HEK293T (cell line): ENCODE measurements at places on chromosomes 7 and 10.

DNA sequence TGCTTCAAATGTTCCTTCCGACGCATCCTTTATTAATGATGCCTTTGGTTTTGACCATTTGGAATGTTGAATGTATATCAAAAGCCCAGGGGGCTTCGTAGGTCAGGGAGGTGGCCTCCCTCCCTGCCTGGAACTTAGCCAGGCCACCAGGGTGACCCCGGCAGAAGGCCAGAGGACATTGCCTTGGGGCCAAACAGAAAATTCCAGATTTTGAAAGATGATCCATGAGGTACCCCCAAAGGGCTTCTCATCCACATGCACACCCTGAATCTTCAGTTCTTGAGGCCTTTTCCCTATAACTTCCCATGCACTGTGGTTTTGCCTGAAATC is 171.7 kb downstream of the ADAM12 start:
- no peak for DNase-seq

DNA sequence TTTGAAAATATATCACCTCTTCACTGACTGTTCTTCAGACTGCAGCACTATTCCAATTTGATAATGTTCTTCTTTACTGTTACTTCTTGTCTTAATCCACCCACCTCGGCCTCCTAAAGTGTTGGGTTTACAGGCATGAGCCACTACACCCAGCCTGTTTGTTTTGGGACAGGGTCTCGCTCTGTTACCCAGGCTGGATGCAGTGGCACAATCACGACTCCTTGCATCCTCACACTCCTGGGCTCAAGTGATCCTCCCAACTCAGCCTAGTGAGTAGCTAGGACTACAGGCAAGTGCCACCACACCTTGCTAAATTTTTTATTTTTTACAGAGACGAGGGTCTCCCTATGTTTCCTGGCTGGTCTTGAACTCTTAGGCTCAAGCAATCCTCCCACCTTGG is 77.9 kb downstream of the NDUFB2 start:
- DNase-seq, result no peak

GRCh38 chr7:154431045-154431444 is 378.8 kb downstream of the DPP6 start:
- DNase-seq, result no peak

- no peak for DNase-seq
Observed at GRCh38 chr10:97542169-97543024, 30.2 kb upstream of the ANKRD2 start.

GRCh38 chr10:128708182-128708581 is 582.0 kb upstream of the MKI67 start:
- no peak for DNase-seq

- no peak for DNase-seq
Observed at GRCh38 chr7:97275475-97275874, 158.0 kb downstream of the SDHAF3 start.

DNA sequence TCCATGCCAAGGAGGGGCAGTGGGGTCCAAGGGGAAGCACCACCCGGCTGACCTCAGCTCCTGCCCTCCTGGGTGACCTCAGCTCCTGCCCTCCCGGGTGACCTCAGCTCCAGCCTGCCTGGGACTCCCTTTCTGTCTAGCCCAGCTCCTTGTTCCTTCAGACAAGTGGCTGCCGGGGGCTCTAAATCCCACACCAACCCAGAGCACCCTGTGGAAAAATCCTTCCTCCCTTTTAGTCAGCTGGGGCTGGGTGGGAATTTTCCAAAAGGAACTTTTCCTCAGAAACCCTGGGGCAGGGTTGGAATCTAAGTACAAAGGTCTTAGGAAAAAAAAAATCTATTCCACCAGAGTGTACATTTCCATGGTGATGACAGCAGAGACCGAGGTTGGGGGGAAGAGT is 36.3 kb downstream of the AKR1B1 start:
- DNase-seq, result no peak

GRCh38 chr10:48568546-48568945 is 36.3 kb downstream of the ARHGAP22 start:
- DNase-seq, result no peak

DNA sequence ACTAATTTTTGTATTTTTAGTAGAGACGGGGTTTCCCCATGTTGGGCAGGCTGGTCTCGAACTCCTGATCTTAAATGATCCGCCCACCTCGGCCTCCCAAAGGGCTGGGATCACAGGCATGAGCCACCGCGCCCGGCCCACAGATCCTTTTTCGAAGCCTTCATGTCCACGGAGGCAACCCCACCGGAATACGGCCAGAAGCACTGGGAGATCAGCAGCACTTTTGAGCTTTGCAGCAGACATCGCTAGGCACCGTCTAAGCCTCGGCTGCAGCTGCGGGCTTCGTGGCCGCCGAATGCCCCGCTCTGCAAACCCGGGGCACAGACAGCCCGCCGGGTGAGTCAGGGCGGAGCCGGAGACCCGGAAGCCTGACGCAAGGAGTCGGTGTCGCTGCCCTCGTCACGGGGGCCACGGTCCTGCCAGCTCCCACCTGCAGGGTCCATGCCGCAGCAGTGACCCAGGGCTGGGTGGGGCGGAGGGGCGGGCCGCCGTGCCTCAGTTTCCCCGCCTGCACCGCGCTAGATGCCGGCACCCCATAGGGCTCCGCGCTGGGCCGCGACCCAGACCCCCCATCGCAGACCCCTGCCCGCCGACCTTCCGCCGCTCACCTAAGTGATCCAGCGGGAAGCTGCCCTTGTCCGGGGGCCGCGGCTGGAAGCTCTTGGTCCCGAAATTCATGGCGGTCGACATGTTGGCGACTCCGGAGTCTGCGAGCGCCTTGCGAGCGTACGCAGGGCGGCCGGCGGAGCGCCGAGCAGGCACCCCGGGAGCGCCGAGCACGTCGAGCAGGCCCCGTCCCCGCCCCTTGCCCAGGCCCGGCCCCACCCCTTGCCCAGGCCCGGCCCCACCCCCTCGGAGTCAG is at the start of gene COX19:
Gene COX19, minus strand, starts transcription at position 730 of the 862 bp plus-strand sequence. Its CDS starts 40 bp downstream, at position 690.
- DNase-seq, result peak; percentile 95

- DNase-seq, result no peak
Observed at GRCh38 chr10:50416881-50417280, 165.6 kb upstream of the ASAH2 start.

DNA sequence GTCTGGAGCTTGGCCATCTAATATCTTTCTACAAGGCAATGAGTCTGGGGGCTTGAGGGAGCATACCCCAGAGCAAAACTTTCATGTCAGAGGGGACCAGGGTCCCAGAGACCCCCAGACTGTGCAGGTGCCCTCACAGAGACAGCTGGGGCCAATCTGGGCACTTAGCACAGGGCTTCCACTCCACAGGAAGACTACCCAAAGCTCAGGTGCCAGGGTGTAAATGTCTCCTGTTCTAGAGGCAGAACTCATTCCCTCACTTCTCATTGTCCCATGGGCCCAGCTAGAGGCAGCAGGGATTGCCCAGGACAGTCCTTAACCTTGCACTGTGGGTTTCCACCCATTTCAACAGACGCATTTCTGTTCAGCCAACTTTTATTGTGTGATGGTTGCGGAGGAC is 246.9 kb downstream of the ACTR3B start:
- no peak for DNase-seq

- no peak for DNase-seq
Observed at GRCh38 chr7:18437101-18437500, 58.4 kb upstream of the HDAC9 start.

GRCh38 chr7:143322760-143323633 is 7.1 kb downstream of the CLCN1 start:
- DNase-seq, result no peak

DNA sequence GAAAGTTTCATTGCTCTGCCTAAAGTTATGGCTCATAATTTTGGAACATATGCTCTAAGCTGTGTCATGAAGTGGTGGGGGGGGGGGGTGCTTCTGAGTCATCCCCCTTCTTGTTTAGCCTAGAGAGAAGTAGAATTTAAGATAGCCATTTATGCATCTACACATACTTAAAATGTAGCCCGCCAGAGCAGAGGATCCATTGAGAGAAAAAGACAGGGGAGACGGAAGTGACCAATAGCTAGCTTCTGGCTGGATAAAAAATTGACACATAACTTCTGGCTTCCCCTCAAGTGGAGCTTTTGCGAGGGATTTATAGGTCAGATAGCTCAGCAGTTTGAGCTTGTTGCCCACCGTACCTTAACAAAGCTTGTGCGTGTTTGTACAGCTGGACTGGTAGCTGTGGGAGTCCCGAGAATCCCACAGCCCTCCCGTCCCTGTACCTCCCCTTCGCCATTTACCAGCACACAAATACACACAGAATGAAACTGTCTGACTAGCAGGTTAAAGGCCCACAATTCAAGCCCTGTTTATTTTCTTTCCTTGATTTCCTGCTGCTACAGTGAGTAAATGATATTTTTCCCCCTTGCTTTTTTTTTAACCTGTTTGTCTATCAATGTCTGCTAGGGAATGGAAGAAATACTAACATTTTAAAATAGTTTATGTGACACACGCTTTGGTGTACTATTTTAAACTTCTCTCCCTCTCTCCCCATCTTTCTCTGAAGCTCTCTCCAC is 232.6 kb upstream of the FERD3L start:
- peak; percentile 23 for DNase-seq

- no peak for DNase-seq
Observed at GRCh38 chr10:129867631-129868179, 96.4 kb downstream of the EBF3 start.

GRCh38 chr10:129895811-129896135 is 68.3 kb downstream of the EBF3 start:
- no peak for DNase-seq

GRCh38 chr10:126421756-126422256 is 33.5 kb upstream of the ADAM12 start:
- DNase-seq, result no peak

GRCh38 chr10:32308027-32308603 is 38.8 kb downstream of the EPC1 start:
- no peak for DNase-seq

GRCh38 chr7:140284062-140284461 is 107.3 kb upstream of the KDM7A start:
- DNase-seq, result no peak

- peak; percentile 62 for DNase-seq
Observed at GRCh38 chr10:52883996-52884871, 111.7 kb upstream of the MBL2 start.

- no peak for DNase-seq
Observed at GRCh38 chr10:34467364-34467763, 347.7 kb downstream of the PARD3 start.

DNA sequence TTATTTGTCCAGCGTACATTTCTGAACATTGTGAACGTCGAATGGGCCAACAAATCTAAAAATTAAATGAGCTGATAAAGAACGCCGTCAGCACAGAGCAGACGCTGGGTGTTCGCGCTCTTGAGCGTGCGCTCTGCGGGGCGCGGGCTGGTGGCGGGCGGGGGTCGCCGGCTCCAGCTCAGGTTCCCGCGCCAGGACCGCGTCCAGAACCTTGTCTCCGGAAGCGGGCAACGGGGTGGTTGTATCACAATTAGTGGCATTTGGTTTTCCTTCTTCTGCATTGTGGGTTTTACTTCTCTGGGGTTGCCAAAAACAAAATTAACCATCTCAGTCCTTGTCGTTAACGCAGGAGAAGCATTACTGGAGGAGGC is 2.4 kb downstream of the CYP2E1 start:
- DNase-seq, result no peak

- DNase-seq, result no peak
Observed at GRCh38 chr7:45391618-45392451, 182.3 kb upstream of the ADCY1 start.

DNA sequence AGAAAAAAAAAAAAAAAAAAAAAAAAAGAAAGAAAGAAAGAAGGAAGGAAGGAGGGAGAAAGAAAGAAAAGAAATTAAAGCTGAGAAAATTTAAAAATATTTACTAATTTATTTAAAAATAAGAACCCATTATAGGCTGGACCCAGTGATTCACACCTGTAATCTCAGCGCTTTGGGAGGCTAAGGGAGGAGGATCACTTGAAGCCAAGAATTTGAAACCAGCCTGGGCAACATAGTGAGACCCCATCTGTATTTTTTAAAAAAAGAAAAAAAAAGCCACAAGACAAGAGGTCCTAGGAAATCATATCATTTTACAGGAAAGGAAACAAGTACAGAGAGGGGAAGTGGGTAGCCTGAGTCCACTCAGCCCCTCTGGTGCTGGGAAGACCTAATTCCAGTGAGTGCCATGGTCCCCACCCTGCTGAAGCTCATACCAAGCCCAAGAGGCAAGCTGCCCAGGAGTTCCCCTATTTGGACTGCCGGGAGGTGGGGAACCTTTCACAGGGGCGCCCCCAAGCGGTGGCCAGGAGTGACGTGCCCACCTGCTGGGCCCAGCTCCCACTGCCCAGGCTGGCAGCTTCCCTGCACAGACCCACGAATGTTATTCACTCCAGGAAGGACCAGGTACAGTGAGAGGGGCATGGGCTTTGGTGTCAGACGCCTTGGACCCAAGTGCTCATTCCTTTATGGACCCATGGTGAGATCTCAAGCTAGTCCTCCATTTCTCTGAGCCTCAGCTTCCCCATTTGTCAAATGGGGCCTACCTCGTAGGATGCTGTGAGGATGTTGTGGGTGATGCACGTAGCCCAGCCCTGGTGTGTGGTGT is 133.6 kb downstream of the ZMIZ1 start:
- peak; percentile 52 for DNase-seq

DNA sequence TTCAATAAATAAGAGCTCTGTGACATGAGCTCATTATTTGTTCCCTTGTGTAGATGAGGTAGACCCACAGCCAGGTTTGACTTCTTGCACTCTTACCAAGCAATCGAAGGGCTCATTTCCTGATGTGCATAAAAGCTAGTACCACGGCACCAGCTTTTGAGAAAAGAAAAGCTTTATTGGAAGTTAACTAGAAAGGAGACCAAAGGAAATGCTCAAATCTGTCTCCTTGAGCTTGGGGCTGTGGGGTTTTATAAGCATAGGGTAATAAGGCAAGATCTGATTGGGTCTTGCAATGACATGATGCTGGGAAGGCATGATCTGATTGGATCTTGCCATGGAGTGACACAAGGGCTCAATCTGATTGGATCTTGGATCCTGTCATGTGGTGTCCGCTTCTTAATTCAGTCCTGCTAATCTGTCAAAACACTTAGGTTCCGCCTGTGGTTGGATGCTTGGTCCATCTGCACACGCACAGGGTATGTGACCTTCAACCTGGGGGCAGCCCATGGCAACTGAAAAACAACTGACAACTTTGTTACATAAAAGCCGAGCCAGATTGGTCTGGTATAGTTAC is 47.8 kb upstream of the FRMD4A start:
- DNase-seq, result no peak

GRCh38 chr7:124856299-124856888 is 73.2 kb downstream of the POT1 start:
- peak; percentile 7 for DNase-seq

DNA sequence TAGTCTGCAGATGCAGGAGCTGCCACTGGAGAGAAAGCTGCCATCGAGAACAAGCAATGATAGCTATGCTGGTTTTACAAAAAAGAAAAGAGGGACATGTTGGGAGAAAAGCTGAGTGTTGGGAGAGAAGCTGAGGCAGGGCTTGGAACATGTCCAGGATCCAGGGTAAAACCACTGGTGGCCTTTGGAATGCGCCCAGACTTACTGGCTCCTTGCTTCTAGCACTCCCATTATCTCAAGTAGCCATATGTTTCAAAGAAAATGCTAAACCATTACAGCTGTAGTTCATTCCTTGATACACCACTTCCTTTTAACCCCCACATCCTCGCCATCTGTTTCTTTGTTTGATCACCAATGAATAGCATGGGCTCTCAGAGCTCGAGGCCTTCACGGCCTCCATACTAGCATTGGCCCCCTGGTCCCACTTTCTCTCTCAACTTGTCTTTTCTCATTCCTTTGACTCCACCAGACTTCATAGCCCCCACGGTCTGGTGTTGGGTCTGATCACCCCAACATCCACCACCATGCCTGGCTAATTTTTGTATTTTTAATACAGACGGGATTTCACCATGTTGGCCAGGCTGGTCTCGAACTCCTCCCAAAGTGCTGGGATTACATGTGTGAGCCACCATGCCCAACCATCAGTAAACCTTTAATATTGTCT is 23.8 kb upstream of the PLAC9 start:
- DNase-seq, result no peak
